Omental fat pad (tissue), 4 donors: ENCODE measurements at places on chromosomes 6 and 20.

DNA sequence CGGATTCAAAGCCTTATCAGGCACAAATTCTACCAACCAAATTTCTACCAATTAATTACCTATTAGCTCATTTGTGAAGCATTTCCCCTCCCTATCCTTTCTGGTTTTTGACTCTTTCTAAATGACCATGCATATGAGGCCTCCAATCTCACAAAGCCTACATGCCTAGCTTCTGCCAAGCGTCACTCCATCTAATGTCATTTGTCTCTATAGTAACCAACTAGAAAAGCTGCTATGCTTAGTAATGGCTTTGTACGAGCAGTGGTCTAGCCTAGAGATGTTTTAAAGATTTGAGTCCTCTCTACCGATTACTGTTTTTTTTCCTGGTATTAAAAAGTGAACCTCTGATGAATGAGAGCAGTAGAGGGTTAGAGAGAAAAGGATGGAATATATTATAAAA lies 4.8 kb upstream of the ASF1A start:
- DNase-seq: no peak

GRCh38 chr20:25579081-25579770 lies 6.1 kb downstream of the NINL start:
- no peak for DNase-seq

- no peak for DNase-seq
These were observed 44.6 kb downstream of the TAF4 start for GRCh38 chr20:62020935-62021701.

GRCh38 chr20:50343490-50344179 lies 153.0 kb downstream of the CEBPB start:
- no peak for DNase-seq

DNA sequence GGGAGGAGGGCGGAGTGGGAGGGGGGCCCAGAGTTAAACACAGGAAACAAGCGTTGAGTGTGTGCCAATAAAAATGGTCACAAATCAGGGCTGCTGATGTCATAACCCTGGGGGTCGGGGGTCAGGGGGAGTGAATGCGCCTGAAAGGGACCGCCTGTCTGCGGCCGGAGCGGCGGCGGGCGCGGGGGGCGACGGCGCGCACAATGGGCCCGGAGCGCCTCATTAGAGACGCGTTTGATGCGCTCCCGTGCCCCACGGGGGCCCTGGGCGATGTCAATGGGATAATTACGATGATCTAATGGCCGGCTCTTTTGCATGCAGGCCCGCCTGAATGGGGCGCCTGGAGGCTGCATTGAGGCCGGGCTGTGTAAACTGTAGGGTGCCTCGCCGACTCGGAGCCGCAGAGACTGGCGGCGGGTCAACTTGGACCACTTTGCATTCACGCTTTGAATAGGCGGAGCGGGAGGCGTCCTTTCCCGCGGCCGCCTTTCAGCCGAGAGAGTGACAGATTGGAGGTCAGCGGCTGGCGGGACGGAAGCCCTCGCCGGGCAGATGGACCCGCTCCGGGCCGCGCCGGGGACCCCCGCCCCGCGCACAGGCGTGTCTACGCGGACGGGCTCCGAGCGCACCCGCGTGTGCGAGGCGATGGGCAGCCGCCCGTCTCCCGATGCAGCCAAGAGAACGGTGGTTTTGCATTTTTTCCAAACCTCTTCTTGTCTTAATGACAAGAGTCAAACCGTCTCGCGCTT lies 296.1 kb downstream of the TFAP2C start:
- DNase-seq: no peak

DNA sequence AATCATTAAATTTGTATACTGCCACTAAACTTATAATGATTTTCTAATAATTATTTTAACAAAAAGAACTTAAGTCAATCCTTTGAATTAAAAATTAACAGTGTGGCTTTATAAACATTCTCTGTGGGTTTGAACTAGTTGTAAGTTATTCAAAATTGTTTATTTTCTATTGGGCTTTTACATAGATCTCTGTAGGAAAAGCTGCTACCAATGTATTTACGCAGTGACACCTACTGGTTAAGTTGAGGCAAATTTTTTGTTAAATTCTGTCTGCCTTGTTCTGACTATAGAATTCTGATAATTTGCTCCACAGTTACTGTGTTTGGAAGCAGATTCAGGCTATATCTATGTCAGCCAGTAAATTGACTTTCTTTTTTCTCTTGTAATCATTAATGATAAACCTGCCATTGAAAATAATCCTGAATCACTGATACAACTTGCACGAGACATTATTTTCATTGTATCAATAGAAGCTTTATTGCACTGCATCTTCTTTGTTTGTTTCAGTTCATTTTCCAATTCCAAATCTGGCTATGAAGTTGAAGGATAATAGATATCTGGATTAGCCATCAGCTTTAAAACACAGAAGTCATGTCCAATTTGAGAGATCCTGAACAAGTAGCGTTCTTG lies 66.0 kb upstream of the UTRN start:
- no peak for DNase-seq

DNA sequence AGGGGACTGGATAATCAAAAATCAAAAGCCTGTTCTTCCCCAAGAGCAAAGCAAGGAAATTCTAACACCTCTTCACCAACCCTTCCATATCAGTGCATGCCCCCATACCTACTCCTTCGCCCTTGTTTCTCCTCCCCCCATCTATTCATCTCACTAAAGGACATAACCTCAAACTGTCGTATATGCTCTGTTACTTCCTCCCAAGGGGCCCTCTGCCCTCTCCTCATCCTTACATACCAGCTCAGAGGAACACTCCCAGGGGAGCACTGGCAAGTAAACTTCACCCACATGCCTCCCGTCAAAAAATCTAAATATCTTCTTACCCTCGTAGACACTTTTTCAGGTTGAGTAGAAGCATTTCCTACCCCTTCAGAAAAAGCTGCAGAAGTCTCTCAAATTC lies 9.4 kb upstream of the ADTRP start:
- no peak for DNase-seq

DNA sequence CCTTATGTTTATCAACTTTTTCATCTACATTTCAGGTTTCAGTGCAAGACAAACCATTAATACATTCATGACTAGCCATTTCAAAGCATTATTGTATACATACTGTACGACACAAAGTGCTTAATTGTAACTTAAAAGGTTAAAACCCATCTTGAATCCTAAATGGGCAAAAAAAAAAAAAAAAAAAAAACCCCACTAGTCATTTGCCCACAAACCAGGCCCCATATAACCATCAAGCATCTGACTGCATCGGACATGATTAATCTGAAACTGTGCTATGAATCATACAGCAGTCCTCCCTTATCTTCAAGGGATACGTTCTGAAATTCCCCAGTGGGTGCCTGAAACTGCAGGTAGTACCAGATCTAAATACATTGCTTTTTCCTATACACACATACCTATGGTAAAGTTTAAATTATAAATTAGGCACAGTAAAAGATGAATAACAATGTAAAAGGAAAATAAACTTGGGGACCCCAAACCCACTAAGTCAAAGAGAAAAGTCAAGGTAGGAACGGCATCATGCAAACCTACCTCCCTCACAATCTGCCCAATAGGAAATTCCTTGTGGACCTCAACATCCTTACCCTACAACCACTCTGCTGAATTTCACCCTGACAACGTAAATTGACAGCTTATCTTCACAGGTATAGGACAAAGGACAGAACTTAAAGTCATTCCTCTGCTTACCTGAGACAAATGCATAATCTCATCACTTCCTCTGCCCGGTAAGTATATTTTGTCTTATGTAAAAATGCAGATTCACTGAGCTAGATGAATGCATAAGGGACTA lies 14.3 kb downstream of the B4GALT5 start:
- no peak for DNase-seq

- no peak for DNase-seq
These were observed 1.9 kb downstream of the ABRACL start for GRCh38 chr6:139030228-139030963.

DNA sequence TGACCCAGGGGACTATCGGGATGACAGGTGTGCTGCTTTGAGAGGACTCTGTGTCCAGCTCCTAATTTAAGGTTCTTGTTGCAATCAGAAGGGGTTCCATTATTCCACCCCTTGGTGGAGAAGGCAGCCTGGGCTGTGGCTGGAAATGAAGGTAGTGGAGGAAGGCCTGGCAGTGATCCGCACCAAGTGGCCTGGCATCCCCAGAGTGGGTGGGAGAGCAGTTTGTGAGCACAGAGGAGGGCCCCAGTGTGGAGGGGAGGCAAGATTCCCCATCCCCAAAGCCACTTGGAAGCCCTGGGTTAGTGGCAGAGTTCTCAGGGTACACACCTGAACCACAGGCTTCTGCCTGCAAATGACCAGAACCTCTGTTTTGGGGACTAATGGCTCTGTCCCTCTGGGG lies 2.3 kb downstream of the TGM3 start:
- DNase-seq: no peak

DNA sequence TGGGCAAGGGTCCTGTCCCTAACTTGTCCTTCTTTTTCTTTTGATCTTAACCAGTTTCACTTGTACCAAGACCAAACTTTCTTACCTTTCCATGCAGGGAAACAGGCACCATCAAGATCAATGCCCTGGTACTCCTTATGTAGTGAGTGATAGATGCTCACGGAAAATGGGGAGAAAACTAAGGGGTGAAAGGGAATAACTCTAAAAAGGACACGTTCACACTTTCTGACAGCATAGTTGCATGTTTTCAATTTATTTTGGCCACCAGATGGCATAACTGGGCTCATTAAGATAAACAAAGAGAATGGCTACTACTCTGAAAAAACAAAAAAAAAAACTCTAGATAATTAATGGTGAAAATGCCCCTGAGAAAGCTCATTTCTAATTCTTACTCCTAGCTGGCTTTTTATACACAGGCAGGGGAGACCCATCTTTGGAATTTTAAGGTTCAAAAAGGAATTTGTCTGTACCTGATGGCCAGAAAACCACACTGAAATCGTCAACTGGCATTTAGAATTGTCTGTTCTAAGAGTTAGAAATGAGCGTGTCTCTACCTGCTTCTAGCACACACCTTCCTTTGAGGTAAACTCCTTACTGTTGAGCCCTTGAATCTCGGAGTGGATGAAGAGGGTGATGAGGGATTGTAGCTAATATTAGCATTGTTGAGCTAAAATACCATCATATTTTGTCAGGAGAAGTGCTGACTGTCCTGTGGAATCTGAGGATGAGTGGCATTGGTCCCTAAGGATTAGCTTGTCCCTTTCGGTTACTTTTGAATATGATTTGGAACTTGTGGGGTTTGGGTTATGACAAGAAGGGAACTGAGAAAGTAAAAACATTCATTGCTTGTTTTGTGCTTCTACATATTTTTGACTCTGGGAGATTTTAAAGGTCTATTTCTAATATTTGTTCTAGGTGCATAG lies 62.2 kb upstream of the DDR1 start:
- DNase-seq: no peak

- no peak for DNase-seq
These were observed 31.3 kb downstream of the SLC22A3 start for GRCh38 chr6:160379466-160379865.

DNA sequence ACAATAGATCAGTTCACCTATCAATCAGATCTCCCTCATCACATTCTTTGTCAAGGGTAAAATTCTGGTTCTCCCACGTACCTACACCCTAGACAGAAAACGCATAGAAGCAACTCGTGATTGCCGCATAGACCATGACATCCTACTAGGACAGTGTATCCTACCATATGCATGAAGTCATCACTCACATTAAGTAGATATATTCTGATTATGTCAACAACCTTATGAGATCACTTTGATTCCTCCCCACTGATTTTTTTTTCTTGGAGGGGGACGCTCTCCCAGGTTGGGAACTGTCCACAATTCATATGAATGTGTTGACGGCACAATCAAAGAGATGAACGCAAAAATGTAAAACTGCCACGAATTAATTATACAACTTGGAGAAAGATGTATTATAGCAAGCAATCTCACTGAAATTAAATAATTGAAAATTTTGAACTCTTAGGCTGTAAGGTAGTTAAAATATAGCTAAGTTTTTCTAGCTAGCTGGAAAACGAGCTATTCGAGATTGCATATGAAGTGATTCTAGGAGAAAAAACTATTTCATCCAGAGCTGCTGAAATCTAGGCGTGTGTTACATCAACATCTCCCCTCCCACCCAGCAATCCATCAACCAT lies 82.5 kb upstream of the CCDC28A start:
- DNase-seq: no peak

DNA sequence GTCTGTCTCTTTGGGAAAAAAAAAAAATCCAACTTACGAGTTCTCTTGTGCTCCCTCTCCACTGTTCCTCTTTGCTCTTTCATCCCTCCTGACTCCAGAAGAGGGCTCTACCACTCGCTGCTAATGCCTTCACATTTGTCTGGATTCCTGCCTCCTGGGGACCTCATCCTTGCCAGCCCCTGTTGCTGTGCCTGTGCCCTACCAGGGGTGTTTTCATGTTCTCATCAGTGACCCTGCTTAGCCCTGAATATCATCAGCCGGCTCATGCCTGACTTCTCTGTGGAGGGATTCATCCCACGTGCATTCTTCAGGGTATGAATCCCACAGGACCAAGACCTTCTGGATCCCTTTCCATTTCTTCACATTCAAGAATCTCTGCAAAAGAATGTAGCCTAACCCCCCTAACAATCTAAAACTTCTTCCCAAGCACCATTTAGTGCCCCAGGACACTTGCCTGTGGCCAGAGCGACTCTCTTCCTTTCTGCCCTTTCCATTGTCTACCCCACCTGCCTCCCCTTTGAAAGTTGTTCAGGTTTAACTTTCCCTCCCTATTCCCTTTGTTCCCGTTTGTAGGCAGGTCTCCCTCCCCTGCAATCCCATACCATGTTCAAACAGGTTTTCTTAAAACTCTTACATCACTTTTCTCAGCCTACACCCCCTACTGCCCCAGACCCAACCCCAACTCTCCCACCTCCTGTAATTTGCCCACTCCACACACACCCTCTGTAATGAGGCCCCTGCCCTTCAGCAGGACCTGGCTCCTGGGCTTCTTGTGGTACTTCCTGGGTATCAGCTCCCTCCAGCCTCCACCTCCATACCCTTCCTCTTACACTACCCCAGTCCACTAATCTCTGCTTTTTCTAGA lies 50.2 kb downstream of the RREB1 start:
- no peak for DNase-seq

- no peak for DNase-seq
These were observed 40.9 kb downstream of the RNF182 start for GRCh38 chr6:13965582-13966127.

- no peak for DNase-seq
These were observed 44.6 kb downstream of the TOX2 start for GRCh38 chr20:43959079-43959919.

- DNase-seq: no peak
These were observed 528.9 kb downstream of the EPM2A start for GRCh38 chr6:145206247-145206907.

DNA sequence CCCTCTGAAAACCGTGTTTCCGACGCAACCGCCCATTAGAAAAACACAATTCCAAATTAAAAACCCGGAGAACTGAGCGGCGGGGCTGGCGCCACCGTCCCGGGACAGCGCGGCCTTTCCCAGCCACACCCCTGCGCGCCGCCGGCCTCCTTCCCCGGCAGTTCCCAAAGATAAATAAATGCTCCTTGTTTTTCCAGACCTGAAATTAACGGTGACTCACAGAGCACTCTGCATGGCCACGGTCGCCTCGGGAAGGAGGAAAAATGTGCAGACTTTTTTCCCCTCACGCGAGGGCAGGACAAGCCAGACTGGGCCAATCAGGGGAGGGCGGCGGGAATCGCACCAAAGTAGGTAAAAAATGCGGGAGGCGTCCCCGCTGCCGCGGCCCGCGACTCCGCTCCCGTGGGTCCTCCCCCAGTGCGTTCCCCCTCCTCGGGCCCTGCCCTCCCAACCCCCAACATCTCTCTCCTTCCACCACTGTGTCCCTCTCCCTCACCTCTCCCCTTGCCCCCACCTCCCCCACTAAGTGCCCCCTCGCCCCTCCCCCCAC lies 828 bp upstream of the DSTN start:
- DNase-seq: peak; percentile 56

- DNase-seq: no peak
These were observed 975 bp upstream of the PPT2 start for GRCh38 chr6:32152769-32153563.
